ENCODE measurements at places on chromosomes 16 and 17.
A peak's percentile ranks its signal among the peaks of the same experiment; 100 is the strongest.

DNA sequence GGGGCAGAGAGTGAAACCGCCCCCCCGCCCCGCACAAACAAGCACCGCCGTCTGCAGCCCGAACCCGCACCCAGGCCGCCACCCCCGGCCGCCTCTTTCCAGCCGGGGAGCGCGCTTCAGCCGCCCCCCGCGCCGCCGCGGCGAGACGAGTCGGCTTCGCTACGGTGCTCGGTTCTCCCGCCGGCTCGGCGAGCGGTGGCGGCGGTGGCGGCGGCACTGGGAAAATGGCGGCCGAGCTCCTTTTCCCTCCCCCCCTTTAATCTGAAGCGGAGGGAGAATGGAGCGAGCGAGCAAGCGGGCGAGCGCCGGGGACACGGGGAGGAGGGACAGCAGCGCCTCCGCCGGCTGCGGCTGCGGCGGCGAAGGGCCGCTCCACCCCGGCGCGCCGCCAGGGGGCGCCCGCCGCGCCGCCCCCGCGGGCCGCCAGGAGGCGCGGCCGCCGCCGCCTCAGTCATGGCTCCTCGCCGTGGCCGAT is at the start of gene KANSL1:
Gene KANSL1, minus strand, starts transcription at position 279 of the 475 bp plus-strand sequence. CDS start 21,286 bp downstream, outside the sequence.
- DNase-seq = peak; percentile 84

DNA sequence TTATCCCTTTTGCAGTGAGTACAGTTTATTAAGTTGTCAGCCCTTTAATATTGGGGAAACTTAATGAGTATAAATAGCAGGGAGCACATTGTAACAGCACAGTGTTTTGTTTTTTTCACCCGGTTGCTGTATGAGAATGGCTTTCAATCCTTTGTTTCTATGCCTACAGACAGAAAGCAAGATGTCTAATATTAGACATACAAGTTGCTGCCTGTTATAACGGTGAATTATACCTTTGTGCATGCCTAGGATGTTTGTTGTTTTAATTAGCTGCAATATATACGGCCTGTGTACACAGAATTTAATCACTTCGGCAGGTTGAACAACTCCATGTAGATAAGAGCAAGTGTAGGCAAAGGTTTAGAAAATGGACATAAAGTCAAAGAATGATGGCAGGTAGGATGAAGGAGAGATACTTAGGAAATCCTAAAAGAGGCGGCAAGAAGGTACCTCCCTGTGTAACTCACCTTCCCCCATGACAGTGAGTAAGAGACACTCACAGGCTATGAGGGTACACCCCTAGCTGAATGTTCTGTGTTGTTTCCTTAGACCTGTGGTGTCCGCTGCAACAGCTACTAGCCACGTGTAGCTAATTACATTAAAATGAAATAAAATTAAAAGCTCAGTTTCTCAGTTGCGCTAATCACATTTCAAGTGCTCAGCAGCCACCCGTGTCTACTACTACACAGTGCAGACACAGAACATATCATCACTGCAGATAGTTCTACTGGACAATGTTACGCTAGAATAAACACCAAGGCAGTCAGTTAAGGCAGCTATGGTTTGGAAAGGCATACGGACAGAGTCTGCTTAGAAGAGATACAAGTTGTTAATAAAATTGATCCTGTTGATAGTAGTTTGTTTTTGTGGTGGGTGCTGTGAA is 10.9 kb downstream of the SLC7A6OS start:
- no peak for DNase-seq

GRCh38 chr17:19470530-19471261 is 59.7 kb downstream of the RNF112 start:
- peak; percentile 31 for DNase-seq

DNA sequence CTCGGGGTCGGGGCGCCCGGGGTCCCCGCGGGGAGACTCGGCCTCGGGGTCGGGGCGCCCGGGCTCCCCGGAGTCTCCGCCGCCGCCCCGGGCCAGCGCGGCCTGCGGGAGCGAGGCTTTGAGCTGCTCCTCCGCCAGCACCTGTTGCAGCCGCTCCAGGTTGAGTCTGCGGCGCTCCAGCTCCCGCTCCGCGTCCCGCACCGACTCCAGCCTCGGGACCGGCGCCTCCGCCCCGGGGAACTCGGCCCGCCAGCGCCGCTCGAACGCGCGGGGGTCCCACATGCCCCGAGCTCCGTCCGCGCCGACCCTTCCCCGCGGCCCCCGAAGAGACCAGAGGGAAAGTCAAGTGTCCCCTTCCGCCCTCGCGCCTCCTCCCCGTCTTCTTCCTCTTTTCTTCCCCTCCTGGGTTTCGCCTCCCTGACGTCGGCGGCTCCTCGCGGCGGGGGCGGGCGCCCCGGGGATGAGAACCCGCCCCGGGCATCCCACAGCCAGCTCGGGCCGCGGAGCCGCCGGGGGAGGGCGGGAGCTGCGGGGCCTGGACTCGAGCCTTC is 40.8 kb upstream of the BHLHA9 start:
- no peak for DNase-seq

- no peak for DNase-seq
These were observed 580 bp downstream of the BCAR1 start for GRCh38 chr16:75250809-75251279.

DNA sequence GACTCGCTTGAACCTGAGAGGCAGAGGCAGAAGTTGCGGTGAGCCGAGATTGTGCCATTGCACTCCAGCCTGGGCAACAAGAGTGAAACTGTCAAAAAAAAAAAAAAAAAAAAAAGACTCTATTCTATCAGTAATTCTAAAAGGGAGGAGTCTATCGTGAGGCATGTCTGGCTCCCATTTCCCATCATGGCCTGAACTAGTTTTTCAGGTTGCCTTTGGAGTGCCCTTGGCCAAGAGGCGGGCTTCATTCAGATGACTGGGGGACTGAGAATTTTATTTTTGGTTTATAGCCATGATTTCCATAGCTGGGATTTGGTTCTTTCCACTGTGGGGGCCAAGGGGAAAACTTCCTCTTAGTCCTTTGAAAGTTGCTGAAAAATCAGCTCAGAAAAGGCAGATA is 3.5 kb upstream of the SNX29 start:
- no peak for DNase-seq

- no peak for DNase-seq
These were observed at the start of gene SLC13A5 for GRCh38 chr17:6713130-6713917. SLC13A5 (minus strand) TSS chr17:6713369; CDS start chr17:6713333, 36 bp downstream.

DNA sequence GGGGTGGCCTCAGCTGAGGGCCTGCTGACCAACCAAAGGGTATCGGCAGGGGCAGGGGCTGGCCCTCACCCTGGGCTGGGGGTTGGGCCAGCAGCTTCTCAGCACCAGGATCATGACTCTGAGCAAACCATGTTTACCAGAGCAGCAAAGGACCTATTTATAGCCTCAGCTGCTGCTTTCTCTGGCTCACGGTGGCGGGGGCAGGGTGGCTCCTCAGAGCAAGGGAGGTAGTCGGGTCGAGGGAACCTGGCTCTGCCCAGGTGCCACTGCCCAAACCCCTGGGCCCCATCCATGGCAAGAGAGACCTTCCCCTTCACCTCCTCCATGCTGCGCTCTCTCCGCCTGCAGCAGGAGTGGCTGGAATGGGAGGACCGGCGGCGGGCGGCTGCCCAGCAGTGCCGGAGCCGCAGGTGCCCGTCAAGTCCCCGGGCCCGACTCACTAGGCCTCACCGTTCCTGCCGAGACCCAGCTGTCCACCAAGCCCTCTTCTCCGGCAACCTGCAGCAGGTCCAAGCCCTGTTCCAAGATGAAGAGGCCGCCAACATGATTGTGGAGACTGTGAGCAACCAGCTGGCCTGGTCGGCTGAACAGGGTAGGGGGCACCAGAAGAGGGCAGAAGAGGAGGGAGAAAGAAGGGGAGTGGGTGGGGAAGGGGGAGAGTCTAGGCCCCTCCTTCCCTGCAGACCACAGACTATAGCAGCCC is at the start of gene ASB16:
Gene ASB16, plus strand, starts transcription at position 206 of the 703 bp plus-strand sequence. Its CDS starts 86 bp downstream, at position 292.
- peak; percentile 32 for DNase-seq

GRCh38 chr17:77863814-77864161 is 94.7 kb upstream of the TNRC6C start:
- DNase-seq = peak; percentile 42

GRCh38 chr16:17275076-17276009 is 195.4 kb downstream of the XYLT1 start:
- no peak for DNase-seq

DNA sequence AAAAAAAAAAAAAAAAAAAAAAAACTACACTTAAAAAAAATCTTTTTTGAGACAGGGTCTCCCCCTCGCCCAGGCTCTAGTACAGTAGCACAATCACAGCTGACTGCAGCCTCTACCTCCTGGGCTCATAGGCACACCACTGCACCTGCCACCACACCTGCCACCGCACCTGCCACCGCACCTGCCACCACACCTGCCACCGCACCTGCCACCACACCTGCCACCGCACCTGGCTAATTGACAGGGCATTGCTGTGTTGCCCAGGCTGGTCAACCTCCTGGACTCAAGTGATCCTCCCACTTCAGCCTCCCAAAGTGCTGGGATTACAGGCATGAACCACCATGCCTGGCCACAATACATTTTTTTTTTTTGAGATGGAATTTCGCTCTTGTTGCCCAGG is 17.6 kb upstream of the WDR45B start:
- DNase-seq = no peak

DNA sequence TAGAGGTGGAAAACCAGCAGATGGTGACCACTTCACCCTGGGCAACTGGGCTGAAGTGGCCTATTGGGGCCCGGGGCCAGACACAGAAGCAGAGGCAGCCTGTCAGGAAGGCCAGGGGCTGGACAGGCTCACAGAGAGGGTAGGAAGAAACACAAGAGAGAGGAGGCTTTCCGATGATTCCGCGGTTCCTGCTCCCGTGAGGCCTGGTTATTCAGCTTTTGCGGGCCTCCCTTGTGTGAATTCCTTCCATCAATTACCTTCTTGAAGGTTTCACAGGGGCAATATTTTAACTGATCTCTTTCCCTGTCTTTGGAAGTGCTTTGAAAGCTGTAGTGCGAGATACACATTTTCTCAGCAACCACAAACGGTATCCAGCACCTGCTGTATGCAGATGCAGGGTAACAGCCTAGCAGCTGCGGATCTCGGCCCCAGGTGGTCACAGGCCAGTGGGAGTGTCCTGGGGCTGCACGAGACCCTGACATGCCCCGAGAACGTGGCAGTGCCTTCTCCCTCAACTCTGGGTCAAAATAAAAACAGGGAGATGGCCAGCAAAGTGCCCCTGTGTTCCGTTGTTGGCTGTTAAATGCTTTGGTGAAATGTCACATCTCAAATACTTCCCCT is 11.6 kb upstream of the CMIP start:
- no peak for DNase-seq

GRCh38 chr17:80811181-80812105 is 180.2 kb upstream of the CHMP6 start:
- DNase-seq = no peak

DNA sequence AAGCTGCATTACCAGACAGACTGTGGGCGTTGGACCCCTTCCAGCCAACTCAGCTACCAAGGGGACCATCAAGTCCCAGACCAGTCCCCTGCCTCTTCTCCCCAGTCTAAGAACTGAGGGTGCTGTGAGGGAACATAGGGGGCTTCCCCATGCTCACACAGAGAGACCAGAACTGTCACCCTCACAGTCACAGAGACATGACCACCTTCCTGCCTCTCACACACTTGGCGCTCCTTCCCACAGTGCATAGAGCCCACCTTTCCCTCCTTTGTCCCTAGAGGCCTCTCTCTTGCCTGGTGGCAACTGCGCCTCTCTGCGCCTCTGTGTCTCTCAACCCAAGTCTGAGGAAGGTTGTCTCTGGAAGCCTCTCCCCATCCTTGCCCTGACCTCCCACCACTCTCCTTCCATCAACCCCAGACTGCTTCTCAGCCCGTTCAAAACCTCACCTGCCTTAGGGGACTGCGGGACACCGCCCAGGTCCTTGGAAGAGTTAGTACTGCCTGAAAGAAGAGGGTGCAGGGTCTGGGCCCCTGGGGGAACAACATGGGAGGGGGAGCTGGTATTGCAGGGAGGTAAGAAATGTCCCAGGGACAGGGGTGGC is 6.1 kb upstream of the LHX1 start:
- no peak for DNase-seq

- DNase-seq = no peak
These were observed 6.4 kb upstream of the CACNG4 start for GRCh38 chr17:66957951-66958579.

DNA sequence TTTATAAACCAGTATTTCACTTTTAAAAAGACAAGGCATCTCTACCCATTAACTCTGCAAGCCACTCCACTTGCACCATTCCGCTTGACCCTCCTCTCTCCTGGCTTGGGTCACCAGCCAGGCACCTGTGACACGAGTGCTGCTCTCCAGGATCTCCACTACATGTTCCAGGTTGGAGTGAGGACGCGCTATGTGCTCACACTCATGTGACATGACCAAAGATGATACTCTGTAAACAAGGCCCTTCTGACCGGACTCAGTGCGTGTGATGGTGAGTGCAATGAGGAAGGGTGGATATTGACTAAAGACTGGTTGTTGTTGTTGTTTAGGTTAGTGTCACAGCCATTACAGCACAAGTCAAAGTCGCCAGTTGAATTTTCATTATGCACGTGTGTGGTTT is 192.7 kb downstream of the MRTFB start:
- DNase-seq = peak; percentile 14

DNA sequence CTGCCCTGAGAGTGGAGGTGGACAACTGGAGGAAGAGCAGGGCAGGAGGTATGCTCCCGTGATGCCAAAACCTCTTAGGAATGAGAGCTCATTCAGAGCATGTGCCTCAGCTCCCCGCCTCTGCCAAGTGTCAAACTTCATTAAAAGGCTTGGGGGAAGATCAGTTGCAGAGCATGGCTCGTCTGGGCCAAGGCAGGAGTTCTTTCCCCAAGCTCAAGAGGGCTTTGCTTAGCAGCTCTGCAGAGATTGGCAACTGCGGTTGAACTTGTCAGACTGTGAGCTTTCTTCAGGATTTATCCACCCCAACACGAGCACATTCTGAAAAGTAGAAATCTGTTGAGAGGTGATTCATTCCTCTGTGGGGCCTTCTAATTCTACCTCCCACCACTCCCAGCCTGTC is 248.1 kb downstream of the HS3ST3A1 start:
- DNase-seq = no peak

DNA sequence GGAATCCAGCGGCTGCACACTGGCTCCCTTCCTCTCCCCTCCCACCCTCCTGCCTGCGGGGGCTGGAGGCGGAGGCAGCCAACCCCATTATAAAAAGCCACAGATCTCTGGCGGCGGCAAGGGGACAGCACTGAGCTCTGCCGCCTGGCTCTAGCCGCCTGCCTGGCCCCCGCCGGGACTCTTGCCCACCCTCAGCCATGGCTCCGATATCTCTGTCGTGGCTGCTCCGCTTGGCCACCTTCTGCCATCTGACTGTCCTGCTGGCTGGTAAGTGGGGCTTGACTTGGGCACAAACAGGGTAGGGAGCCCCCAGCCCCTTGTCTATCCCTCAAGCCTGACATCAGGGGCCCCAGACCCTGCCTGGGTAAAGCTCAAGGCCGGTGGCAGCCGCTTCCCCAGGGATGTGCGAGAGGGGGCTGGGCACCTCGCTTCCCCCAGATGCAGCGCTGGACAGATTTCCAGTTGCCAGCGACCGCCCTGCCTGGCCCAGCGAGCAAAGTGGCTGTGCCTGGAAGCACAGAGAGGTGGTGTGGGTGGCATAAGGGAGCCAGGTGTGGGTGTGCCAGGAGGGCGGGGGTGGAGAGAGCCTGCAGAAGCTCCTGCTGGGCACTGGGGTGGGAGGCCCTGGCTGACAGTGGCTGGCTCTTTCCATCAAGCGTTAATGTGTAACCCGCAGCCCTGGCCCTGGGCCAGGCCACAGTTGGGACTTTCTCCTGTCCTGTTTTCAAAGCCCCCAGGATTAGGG is at the start of gene CX3CL1:
Gene CX3CL1, plus strand, starts transcription at position 119 of the 745 bp plus-strand sequence. Its CDS starts 79 bp downstream, at position 198.
- DNase-seq = no peak

GRCh38 chr17:2170023-2170422 is 115.1 kb downstream of the HIC1 start:
- no peak for DNase-seq

Data from NCI-H2029 (cell line).